ENCODE measurements at places on chromosomes 12 and 14. TPM values are rescaled to one million over a fixed set of nuclear protein-coding genes. Genes with fewer than 3 reads are reported as not detected.

The ATL1 gene
- total RNA-seq, result 1.1 TPM

The SLC6A13 gene
- total RNA-seq, result not detected

The ARHGAP9 gene
- total RNA-seq, result 125 TPM

- peak overlapping the region; percentile 99 for H3K27ac ChIP-seq
- peaks cover 47% of the 10 kb centered on the region for H3K4me1 ChIP-seq
- peaks cover 66% of the 10 kb centered on the region for H3K36me3 ChIP-seq
- H3K4me3 ChIP-seq, result peak overlapping the region; percentile 89
Observed at GRCh38 chr14:100067971-100068959, 3.0 kb downstream of the EVL start.

- peak; percentile 84 for DNase-seq
- peak within 1 kb of the TSS; percentile 98 for H3K27ac ChIP-seq
- peak within 1 kb of the TSS; percentile 90 for H3K4me3 ChIP-seq
- peaks cover 41% of the 10 kb centered on the region for H3K36me3 ChIP-seq
- H3K4me1 ChIP-seq, result peaks cover 59% of the 10 kb centered on the region
Observed at GRCh38 chr14:75522224-75522982, at the start of gene BATF. Gene BATF, plus strand, starts transcription at chr14:75522469. Its CDS starts 214 bp downstream, at chr14:75522683.

DNA sequence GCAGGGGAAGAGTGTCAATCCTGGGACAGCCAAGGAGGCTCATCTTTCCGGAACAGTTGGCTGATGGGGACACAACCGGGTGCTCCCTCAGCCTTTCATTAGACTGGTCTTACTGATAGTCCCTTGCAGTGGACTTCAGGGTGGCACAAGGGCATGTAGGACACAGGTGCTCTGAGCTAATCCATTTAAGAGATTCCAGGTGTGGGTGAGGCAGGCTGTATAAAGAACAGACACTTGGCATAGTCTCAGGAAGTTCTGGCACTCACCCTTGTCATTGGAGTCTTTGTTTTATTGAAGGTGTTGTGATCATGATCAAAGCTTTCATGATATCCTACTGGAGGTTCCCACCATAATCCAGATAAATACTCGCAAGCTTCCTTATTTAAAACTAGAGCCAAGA, 341.6 kb downstream of the EMP1 start:
- peaks cover 5% of the 10 kb centered on the region for H3K27me3 ChIP-seq
- H3K4me3 ChIP-seq, result no peak overlapping the region
- DNase-seq, result no peak
- H3K4me1 ChIP-seq, result peaks cover 2% of the 10 kb centered on the region
- H3K27ac ChIP-seq, result no peak overlapping the region

DNA sequence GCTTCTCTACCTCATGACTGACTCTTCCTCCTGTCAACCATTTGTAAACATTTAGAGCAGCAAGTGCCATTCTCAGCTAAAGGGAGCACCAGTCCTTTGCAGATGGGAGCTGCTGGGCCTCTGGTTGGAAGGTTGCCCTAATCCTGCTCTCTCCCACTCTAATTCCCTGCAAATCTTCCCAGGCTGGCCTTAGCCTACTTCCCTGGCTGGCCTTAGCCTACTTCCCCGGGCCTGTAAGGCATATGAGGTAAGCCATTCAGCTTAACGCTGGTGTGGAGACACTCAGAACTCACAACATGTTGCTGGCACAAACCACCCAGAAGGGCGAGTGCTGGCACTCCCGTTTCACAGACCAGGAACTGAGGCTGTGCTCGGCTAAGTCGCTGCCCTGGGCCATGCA, 69.0 kb downstream of the CPSF2 start:
- no peaks in the 10 kb centered on the region for H3K36me3 ChIP-seq
- no peak overlapping the region for H3K27ac ChIP-seq
- no peaks in the 10 kb centered on the region for H3K4me1 ChIP-seq
- DNase-seq, result no peak

DNA sequence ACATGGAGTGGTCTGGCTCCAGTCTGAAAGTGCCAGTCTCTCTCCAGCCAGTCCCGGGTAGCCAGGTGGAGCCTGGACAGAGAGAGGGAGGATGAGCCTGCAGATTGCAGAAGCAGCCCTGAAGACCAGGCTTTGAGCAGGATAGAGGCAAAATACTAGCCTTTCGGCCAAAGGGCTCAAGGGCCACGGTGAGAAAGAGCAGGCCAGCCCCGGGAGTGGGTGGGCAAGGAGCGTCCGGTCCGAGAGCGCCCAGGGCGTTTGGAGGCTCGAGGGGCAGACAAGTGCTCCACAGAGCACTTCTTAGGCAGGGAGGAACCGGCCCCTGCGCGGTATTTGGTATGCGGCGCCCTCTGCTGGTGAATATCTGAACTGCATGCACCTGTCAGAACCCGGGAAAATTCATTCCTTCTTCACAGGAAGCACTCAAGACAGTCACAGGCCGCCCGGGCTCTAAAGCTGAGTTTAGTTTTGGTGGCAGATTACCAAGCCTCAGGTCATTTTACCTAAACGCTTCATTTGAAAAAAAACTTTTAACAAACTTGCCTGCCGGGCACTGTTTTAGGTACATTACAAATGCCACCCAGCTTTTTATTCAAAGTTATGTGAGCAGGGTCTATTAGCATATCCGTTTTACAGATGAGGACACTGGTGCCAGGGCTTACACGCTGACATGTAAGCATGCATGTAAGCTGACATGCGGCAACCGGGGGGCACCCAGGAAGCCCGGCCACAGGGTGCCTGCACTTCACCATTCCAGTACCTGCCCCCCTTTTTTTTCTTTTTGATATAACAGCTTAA, 21.0 kb upstream of the PSMC1 start:
- H3K27me3 ChIP-seq, result peaks cover 10% of the 10 kb centered on the region
- H3K27ac ChIP-seq, result no peak overlapping the region
- no peak overlapping the region for H3K4me3 ChIP-seq
- H3K4me1 ChIP-seq, result no peaks in the 10 kb centered on the region

- no peak overlapping the region for H3K27ac ChIP-seq
- H3K4me3 ChIP-seq, result no peak overlapping the region
- H3K27me3 ChIP-seq, result no peaks in the 10 kb centered on the region
- peaks cover 5% of the 10 kb centered on the region for H3K4me1 ChIP-seq
- no peak for DNase-seq
Observed at GRCh38 chr12:32197421-32197820, 90.8 kb downstream of the BICD1 start.

DNA sequence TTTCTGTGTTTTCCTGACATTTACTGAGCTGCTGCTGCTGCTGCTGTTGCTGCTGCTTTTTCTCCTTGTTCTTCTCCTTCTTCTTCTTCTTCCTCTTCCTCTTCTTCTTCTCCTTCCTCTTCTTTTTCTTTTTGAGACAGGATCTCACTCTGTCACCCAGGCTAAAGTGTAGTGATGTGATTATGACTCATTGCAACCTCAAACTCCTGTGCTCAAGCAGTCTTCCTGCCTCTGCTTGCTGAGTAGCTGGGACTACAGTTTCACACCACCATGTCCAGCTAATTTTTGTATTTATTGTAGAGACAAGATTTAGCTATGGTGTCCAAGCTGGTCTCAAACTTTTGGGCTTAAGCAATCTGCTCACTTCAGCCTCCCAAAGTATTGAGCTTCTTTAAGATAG, 95.8 kb downstream of the TMTC3 start:
- H3K4me3 ChIP-seq, result no peak overlapping the region
- H3K27ac ChIP-seq, result peak overlapping the region; percentile 77
- H3K27me3 ChIP-seq, result peaks cover 3% of the 10 kb centered on the region
- H3K4me1 ChIP-seq, result peaks cover 30% of the 10 kb centered on the region
- H3K36me3 ChIP-seq, result peaks cover 1% of the 10 kb centered on the region

GRCh38 chr14:55577229-55577628, 2.8 kb upstream of the KTN1 start:
- DNase-seq, result no peak
- H3K4me1 ChIP-seq, result peaks cover 14% of the 10 kb centered on the region
- H3K27me3 ChIP-seq, result no peaks in the 10 kb centered on the region
- H3K4me3 ChIP-seq, result no peak overlapping the region
- H3K36me3 ChIP-seq, result peaks cover 3% of the 10 kb centered on the region

GRCh38 chr14:54805070-54805444, 97.6 kb downstream of the GCH1 start:
- no peaks in the 10 kb centered on the region for H3K36me3 ChIP-seq
- peaks cover 2% of the 10 kb centered on the region for H3K4me1 ChIP-seq
- no peak overlapping the region for H3K27ac ChIP-seq
- no peak for DNase-seq
- H3K27me3 ChIP-seq, result peaks cover 23% of the 10 kb centered on the region

- H3K36me3 ChIP-seq, result no peaks in the 10 kb centered on the region
- peaks cover 2% of the 10 kb centered on the region for H3K27me3 ChIP-seq
- no peak for DNase-seq
- H3K4me1 ChIP-seq, result no peaks in the 10 kb centered on the region
Observed at GRCh38 chr12:102510463-102510862, 30.1 kb upstream of the IGF1 start.

DNA sequence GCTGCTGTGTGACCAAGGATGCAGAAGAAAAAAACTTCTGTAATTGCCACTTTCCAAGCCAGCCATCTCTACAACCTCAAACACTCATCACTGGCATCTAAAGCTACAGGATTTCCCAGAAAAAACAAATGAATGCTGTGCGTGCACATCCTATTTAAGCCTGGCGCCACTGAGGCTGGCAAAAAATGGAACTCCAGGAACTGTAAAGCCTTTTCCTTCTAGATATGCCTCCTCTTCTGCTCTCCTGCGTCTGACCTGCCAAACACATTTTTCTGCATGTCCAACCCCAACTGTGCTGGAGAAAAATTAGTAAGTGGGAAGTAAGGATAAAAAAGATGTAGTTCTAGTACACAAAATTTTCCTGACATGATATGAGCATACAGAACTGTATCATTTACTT, 184.9 kb downstream of the ITPR2 start:
- DNase-seq, result no peak
- no peaks in the 10 kb centered on the region for H3K27me3 ChIP-seq
- H3K4me1 ChIP-seq, result peaks cover 6% of the 10 kb centered on the region
- no peak overlapping the region for H3K4me3 ChIP-seq

All from activated CD8-positive, alpha-beta T cell treated with anti-CD3 and anti-CD28 coated beads for 36 hours (primary cell).